ENCODE measurements at places on chromosomes 2 and 18. TPM values are rescaled to one million over a fixed set of nuclear protein-coding genes. Genes with fewer than 3 reads are reported as not detected.

PLGLB2 gene
- 0.97 TPM for total RNA-seq

TMEM237 gene
- total RNA-seq = 17.0 TPM

GALR1 gene
- total RNA-seq = 0.08 TPM

ARHGAP15 gene
- total RNA-seq = 6.8 TPM

- no peak for DNase-seq
Measured at GRCh38 chr18:70720607-70721006, 431.8 kb downstream of the SOCS6 start.

DNA sequence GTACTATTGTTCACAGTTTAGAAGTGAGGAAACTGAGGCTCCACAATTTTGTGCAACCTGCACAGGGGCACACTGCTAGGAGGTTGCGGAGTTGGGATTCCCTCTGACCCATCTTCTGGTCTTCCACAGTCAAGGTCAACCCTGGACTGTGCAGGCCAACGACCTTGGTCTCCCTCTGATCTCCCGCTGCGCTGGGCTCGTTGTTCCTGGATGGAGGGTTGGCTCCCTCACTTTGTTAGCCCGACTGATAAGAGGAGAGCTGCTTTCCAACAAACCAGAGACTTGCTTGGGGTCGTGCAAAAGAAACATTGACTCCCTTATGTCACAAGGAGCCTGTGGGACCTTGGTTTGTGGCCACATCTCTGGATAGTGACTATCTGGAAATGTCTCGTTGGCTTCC is 187.6 kb downstream of the MYCN start:
- no peak for DNase-seq

DNA sequence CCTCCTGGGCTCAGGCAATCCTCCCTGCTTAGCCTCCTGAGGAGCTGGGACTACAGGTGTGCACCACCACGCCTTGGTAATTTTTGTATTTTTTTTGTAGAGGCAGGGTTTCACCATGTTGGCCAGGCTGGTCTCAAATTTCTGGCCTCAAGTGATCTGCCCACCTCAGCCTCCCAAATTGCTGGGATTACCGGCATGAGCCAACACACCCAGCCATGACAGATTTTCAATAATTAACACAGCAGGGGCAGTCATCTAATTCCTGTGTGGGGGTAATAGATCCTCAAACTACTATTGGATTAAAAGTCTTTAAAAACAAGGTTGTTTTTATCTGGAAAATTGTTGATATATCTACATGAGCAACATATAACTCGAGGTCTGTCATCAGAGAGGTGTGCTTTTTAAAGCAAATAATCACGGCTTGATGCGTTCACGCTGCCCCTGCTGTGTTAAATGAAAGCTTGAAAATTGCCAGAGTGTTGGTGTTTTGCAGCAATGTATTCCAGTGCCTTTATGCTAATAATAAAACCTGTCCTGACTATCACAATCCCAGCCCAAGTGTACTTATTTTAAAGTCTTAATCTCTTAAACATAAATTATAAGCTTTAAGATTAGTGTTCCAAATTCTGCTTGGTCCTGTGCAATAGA is 35.6 kb upstream of the ASB1 start:
- DNase-seq = no peak

- no peak for DNase-seq
Measured at GRCh38 chr2:67838205-67838604, 224.6 kb downstream of the C1D start.

- peak; percentile 12 for DNase-seq
Measured at GRCh38 chr2:100980046-100980445, 22.0 kb upstream of the RPL31 start.

GRCh38 chr2:5657231-5657630 is 35.0 kb upstream of the SOX11 start:
- DNase-seq = no peak
